ENCODE measurements at places on chromosomes 7 and 10. TPM values are rescaled to one million over a fixed set of nuclear protein-coding genes. Genes with fewer than 3 reads are reported as not detected.

GRCh38 chr10:68668231-68668630, 52.8 kb upstream of the CCAR1 start:
- DNase-seq = no peak

- DNase-seq = no peak
Observed at GRCh38 chr7:45919231-45919784, 1.8 kb downstream of the IGFBP3 start.

DNA sequence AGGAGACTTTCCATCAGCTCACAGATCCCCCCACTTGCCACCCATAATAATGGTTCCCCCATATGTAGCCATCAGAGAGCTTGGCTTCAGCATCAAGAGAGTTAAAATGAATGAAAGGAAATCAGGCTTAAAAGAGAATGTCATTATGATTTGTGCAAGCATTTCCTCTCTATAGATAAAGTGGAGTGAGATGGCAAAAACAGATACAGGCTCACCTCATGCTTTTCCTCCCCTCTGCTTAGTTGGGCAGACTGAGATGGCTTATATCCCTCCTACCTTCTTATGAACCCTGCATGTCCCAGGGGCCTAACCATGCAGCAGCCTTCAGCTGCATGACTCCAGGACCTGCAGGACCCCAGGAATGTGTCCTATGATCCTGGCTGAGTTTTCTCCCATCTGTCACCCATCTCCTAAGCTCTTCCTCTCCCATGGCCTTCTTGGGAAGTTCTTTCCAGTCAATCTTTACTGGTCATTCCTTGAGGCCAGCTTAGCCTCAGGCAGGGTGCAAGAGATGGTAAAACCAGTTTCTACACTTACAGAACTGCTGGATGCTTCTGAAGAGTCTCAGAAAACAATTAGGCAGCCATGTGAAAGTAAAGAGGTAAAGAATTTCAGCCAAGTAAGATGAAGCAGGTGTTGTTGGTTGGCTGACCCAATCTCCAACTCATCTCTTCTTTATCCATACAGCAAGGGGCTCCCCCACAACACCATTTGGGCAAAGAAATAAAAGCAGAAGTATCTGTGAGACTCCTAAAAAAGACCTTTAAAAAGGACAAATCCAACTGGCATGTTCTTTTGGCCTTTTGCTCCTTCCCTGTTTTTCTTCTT, 159.7 kb downstream of the RTKN2 start:
- DNase-seq = peak; percentile 66

GRCh38 chr10:53536322-53536721, 763.7 kb upstream of the MBL2 start:
- DNase-seq = no peak

DNA sequence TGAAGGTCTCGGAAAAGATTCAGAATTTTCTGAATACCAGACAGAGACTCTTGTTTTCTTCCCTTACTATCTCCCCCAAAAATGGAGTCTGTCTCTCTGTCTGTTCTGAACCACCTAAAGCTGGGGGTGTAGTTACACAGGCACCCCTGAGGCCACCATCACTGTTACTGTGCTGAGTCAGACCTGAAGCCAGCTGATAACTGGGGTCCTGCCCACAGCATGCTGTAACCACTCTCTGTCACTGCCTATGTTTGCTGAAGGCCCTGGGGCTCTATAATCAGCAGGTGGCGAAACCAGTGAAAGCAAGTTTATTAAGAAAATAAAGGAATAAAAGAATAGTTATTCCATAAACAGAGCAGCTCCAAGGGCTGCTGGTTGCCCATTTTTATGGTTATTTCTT, 575.2 kb upstream of the POT1 start:
- DNase-seq = no peak

GRCh38 chr7:144908943-144909556, 73.2 kb upstream of the TPK1 start:
- no peak for DNase-seq

- no peak for DNase-seq
Observed at GRCh38 chr10:132595021-132595420, 57.4 kb downstream of the INPP5A start.

DNA sequence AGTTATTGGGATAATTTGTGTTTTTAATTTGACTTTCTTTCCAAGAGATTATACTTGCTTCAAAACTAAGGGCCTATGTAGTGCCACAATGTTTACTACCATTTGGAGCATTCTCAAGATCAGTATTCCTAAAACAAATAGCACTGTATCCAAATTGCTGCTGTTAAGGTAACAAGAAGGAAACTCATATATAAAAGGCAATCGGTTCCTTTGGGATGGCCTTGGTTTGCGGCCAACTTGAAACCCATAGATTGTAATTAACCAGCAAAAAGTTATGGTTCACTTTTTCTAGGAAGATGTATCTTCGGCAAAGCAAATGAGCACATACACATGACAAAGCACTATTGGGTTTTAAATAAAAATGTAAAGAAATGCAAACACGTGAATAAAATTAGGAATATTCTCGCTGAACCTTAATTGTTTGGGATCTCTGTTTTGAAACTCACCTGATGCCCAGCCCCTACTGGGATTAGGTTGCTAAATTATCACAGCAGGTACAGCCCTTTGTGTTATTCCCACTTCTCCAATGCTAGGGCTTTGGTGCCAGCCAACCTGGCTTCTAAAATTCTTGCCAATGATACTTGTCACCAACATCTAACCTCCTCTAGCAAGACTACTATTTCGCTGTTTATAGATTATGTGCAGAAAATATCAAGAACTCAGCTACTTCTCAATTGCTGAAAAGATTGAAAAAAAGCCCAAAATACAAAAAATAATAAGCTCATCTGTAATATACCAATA, 16.0 kb downstream of the CDNF start:
- no peak for DNase-seq

DNA sequence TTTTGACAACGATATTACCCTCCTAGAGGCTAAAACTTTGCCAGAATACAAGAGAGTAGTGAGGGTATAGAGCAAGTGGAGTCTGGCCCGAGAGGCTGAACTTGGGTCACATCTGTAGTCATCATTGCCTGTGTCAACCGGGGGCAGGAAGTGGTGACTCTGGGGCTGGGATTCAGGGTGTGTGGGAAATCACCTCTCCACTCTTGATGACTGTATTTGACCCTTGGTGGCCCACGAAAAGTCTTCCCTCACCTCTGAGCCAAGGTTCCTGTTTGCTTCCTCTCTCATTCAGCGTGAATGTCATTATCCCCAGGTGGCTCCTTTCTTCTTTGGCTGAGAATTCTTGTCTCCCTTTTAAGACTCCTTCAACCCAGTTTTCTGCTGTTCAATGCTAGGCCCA, 240.4 kb downstream of the ABCA13 start:
- no peak for DNase-seq

- DNase-seq = no peak
Observed at GRCh38 chr7:37117292-37117691, 331.4 kb downstream of the ELMO1 start.

The EVX1 gene
- total RNA-seq = not detected

The ACTR3C gene
- total RNA-seq = 0.48 TPM

DNA sequence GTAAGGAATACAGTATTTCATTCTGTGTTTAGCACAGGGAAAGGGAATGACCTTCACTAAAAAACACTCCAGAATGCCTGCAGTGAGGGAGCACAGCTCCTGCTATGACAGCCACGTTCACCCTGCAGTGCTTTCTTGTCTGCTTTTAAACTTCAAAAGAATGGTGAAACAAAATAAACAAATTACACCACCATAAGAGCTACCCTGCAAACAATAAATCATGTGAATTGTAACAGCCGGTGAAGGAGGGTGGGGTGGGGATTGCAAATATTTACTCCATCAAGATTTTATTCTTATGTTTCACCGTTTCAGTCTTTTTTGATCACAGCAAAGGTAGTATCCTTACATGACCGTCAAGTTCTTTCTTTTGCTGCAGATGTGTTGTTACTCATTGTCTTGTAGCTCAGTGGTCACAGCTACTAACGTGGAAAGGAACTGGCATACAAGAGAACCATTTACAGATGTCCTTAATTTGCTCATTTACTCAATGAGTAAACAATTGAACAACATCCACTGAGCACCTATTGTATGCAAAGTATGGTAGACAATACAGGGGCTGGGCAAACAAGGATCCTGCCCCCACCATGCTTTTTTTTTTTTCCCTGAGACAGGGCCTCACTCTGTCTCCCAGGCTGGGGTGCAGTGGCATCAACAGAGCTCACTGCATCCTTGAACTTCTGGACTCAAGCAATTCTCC, 4.1 kb upstream of the CHN2 start:
- DNase-seq = no peak

The ZNF425 gene
- 1.8 TPM for total RNA-seq

DNA sequence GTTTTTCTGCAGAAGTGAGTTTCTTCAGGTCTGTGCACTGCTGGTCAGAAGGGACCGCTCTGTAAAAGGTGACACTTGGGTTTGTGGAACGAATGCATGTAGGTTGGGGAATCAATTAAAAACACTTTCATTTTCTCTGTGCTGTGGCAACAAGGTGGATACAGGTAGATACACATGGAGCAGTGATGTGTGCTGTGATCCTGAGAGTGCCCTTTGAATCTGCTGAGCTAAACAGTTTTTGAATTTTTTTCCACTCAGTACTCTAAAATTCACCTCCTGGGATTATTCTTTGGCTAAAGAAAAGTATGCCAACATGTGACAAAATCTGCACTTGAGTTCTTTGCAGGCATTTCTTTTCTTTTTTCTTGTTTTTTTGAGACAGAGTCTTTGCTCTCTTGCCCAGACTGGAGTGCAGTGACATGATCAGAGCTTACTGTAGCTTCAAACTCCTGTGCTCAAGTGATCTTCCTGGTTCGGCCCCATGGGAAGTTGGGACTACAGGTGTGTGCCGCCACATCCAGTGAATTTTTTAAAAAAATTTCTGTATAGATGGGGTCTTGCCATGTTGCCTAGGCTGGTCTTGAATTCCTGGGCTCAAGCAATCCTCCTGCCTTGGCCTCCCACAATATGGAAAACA, 338.9 kb downstream of the EXOC4 start:
- DNase-seq = no peak

The HOXA4 gene
- total RNA-seq = 0.79 TPM

The ACBD7 gene
- total RNA-seq = 0.63 TPM

The CALCR gene
- total RNA-seq = not detected

DNA sequence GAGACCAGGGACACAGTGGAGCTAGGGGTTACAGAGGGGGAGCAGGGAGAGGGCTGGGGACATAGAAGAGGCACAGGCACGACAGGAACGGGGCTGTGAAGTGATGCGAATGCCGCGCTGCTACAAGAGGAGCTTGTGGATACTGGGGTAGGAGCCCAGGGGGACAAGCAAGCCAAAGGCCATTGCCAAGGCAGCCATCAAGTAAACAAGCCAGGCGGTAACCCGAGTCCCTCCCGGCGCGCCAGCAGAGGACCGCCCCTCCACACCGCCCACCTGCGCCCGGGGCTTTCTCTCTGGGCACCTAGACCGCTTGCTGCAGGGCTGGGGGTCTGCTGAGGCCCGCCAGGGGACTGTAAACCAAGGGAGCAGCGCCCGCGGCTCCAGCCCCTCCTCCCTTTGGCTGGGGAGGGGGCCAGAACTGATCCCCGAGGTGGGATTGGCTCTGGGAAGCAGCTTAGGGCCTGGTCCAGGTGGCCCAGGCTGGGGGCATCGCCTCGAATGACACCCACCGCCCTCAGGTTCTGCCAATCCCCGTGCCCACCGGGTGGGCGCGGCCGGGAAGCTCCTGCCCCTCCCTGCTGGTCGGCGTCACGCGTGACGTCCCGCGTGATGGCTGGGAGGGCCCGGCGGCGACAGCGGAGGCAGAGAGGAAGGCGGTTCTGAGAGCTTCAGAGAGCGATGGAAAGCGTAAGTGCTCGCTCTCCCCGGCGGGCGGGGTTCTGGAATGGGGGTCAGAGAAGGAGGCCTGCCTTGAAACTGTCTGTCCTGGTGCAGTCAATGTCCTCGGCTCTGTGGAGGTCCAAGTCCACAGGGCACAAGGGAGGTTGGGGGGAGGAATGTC, 982 bp downstream of the SFXN3 start:
- peak; percentile 80 for DNase-seq

- DNase-seq = no peak
Observed at GRCh38 chr10:110858297-110858934, 13.3 kb upstream of the PDCD4 start.

The SNX10 gene
- total RNA-seq = 24.2 TPM

The SFRP5 gene
- total RNA-seq = not detected

GRCh38 chr7:131328377-131329175, 900 bp downstream of the MKLN1 start:
- no peak for DNase-seq

The SCIN gene
- total RNA-seq = not detected

DNA sequence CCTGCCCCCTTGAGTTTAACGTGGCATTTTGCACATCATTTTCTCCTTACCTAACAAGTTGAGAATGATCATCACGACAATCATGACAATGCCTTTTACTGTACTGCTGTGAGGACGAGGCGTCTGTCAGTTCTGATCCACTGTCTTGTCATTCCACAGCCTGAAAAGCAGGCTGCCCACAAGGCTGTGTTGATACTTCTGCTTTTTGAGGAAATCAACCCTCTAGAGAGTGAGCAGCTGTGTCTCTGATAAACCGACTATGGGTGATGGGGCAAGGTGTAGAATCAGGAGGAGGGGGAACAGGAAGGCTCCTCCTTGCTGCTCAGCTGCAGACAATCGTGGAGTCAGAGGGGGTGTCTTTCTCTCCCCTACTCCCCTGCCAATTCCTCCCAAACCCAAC, 30.6 kb upstream of the C10orf120 start:
- peak; percentile 63 for DNase-seq

GRCh38 chr7:40221836-40222235, 87.0 kb downstream of the SUGCT start:
- DNase-seq = no peak

DNA sequence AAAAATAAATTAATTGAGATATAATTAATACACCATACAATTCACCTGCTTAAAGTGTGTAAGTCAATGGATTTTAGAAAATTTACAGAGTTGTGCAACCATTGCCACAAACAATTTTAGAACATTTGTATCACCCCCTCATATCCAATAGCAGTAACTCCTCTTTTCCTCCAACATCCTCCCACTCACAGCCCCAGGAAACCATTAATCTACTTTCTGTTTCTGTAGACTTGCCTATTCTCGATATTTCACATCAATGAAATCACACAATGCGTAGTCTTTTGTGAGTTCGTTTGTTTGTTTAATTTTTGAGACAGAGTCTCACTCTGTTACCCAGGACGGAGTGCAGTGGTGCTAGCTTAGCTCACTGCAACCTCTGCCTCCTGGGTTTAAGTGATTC, 13.7 kb upstream of the HERC4 start:
- no peak for DNase-seq

- no peak for DNase-seq
Observed at GRCh38 chr10:3868271-3868664, 83.3 kb upstream of the KLF6 start.

- no peak for DNase-seq
Observed at GRCh38 chr10:26952094-26952493, 91.3 kb upstream of the ABI1 start.

GRCh38 chr7:81256991-81257390, 338.1 kb upstream of the SEMA3C start:
- no peak for DNase-seq

DNA sequence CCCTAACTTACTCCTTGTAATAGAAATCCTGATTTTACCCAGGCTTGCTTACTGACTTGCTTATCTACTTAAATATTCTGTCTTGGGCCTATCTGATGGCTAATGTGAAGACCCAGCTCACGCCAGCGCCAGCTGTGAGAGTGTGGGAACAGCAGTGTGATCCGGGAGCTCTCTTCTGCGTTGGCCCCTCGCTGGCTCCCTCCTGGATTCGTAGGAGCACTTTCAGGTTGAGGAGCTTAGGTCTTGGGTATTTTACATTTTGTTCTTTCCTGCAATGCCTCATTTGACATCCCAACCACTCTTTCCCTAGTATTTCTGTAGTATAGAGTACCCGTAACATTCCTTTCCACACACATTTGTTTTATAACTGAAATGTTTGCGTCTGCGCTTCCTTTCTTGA, 51.7 kb downstream of the CREM start:
- DNase-seq = no peak
